Brain pericyte (primary cell): ENCODE measurements at places on chromosomes 5 and 9.

DNA sequence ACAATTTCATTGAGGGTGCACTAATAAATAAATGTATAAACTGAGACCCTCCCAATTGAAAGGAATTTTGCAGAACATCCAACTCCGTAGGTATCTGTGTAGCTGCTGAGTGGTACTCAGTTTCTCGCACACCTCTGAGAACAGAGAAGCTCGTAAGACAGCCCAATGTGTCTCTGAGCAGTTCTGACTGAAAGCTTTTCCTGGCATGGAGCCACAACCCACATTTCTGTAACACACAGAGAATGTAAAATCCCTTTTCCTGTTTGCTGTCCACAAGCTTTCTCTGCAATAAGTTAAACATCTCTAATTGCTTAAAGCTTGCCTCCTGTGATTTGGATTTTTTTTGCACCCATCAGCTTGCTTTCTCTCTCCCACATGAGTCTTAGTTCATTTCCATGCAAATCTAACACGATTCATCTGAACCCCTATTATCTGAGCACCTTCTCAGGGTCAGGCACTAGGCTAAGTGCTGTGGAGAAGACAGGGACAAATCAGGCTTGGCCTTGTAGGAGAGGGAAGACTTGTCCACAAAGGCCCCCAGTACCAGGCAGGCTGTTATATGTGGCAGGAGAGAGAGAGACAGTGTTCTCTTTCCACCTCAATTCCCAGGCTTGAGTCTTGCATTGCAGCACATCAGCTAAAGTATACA lies 44.2 kb upstream of the COL15A1 start:
- DNase-seq, result peak; percentile 38

DNA sequence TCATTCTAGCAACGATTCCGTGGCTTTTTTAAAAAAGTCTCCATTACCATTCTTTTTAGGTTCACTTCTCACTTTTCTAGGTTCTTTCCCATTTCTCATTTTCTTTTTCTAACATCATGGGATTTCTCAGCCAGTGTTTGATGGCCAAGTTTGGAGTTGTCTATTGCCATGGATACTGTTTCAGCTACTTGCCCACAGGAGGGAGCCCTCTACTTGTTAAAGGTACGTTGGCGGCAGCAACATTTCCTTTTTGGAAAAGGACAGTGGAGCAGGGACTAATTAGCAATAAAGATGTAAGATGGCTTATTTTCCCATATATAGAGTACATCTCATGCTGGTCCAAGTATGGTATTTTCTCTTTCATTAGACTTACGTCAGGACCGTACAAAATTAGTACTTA lies 2257.5 kb upstream of the C9orf72 start:
- no peak for DNase-seq

DNA sequence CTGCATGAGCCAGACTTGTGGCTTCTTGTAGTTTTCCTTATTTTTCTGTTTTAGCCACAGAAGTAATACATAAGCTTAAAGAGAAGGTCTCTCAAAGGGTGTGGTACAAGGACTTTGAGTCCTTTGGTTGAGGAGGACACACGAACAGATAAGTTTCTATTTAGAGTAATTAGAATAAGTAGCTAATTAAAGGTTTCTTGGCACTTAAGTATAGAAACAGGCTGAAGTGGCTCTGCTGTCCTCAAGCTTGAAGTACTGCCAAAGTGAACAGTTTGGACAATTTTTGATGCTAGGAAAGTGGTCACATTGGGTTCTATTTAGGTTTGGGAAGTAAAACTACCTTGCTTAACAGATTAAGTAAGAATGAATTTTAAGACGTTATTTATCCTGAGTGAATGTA lies 278.3 kb upstream of the MPDZ start:
- no peak for DNase-seq

DNA sequence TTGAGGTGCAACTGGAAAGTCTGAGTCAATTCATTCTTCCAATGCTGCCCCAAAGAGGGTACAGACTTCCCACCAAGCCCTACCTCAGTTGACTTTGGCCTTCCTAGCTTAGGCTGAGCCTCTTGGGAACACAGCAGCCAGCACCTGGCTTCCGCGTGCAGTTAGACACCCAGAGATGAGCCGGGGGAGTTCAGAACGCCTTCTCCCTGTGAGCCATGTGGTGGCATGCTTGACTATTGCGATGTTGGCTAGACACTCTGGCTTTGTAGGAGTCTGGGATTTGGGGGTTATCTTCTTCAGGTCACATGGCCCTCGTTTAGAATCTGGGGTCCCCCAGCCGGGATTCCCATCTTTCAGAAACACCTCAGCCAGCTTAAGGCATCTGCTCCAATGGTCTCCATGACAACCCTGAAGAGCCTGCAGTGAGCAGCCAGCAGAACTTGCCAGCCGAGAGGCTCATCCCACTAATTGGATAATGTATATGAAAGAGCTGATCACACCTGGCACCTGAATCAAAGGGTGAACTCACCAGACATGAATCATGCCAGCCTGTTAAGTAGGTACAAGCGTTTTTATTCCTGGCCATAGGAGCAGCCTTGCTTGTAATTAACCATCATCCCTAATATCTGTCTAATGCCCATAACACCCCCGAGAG lies 167.5 kb downstream of the SYK start:
- no peak for DNase-seq

DNA sequence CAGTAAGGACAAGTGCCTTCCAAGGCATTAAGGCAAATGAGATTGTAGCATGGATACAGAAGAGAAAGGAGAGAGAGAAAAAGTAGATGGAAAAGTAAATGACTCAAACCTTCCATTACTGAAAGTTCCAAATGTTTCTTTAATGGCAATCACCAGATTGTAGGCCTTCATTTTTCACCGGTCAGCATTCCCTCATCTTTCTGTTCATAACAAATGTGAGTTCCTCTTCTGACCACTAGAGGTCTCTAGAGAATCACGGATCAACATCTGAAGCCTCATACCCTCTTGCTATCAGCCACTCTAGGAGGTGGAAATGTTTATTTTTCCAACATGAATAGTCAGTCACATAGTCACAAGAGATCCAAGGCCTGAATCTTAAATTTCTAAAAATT lies 73.6 kb upstream of the RPS23 start:
- DNase-seq, result no peak

DNA sequence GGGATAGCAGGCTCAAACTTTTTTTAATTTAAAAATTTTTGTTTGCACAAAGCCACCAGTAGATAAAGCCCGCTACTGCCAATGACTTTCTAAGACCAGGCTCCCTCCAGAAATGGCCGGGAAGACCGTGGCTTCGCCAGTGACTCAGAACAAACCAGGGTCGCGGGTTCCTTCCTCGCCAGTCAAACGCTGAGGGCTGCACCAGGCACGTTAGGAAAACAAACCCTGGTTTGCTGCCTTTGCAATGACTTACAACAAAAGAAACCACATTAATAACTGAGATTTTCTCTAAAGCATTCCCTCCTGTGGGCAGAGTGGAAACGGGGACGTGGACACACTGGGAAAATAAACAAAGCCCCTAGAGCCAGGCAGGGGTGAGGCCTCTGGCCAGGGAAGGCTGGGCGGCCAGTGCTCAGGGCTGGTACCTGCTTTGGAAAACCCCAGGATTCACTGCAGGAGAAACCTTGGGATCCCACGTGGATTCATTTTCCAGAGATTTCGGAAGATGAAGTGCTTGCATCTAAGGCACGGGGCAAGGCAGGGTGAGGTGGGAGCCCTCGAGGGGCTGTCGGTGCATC lies 3.8 kb downstream of the PRRX2 start:
- peak; percentile 64 for DNase-seq

- DNase-seq, result no peak
Measured at GRCh38 chr9:127370672-127371648, 26.0 kb upstream of the SLC2A8 start.

DNA sequence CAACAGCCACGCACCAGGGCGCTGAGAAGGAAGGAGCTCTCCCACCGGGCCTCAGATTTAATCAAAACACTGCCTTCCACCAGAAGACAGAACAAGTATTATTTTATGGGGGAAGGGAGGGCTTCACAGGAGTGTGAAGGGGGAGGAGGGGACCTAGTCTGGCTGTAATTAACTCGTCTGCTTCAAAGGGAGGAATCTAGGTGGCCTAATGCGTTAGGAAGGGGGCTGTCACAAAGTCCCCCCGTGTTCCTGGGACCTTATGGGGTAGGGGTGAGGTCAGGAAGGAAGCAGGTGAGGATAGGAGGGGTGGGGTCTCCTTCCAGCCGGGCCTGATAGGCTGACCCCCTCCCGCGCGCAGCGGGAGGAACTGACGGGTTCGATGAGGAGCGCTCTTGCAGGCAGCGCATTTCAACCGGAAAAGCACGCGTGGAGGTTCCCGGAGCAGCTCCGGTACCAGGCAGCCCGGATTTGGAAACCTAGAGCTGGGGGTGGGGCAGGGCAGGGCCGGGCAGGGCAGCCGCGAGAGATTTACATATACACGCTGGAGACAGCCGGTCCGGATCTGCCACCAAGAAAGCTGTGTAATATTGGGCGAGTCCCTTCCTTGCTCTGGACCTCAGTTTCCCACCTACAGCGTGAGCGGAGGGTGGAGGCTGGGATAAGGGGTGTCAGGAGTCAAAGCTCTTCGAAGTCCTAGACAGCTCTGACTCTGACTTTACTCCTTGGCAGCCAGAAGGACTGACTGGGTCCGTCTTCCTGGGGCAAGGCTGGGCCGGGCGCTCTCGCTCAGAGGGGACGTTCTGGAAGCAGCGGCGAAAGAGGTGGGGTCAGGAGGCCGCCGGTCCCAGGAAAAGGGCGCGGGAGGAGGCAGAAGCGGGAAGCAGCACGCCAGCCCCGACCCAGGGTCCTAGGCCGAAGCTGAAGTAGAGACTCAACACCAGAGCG lies 1.8 kb downstream of the SHB start:
- no peak for DNase-seq

DNA sequence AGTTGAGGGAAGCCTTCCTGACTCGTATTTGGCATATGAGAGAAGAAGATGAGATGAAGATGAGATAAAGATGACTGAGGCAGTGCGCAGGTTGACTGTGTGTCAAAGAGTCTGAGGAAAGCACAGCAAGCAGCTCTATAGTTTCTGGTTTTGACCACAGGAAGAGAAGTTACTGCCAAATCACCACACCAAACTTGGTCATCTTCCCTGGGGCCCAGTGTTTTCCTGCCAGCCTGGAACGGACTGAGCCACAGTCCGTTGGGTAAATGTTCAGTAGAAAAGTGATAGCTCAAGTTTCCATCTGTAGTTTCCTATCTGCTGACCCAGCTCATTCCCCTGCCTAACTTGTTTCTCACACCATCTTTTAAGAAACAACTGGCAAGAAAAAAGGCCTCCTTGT lies 80.7 kb upstream of the ADAMTS19 start:
- no peak for DNase-seq

DNA sequence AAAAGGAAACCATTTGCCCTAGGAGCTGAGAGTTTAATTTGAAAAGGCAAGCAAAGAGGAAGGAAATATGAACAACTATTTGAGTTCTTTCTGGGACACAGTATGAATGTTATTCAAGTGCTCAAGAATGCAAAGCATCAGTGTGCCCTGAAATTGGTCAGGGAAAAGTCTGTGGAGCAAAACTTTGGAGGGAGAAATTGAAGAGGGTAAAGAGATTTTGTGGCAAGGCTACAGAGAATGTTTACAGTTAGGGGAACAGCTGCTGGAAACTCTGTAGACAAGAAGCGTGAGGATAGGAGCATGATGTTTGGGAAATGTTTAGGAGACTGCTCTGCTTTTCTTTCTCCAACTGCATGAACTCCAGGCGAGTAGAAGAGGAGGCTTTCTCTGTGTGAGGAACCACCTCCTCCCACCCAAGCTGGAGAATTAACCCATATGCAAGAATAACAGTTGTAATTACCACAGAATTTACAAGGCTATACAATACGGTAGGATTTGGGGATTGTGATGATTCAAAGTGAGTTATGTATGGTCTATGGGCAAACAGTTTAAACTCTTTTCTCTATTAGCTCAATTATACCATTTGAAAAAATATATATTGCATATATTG lies 75.4 kb upstream of the IL7R start:
- no peak for DNase-seq

GRCh38 chr5:6676702-6677101 lies 36.5 kb upstream of the TENT4A start:
- no peak for DNase-seq

- no peak for DNase-seq
Measured at GRCh38 chr9:105244734-105245028, 230 bp downstream of the SLC44A1 start.

- no peak for DNase-seq
Measured at GRCh38 chr5:170751631-170752030, 31.9 kb upstream of the GABRP start.

DNA sequence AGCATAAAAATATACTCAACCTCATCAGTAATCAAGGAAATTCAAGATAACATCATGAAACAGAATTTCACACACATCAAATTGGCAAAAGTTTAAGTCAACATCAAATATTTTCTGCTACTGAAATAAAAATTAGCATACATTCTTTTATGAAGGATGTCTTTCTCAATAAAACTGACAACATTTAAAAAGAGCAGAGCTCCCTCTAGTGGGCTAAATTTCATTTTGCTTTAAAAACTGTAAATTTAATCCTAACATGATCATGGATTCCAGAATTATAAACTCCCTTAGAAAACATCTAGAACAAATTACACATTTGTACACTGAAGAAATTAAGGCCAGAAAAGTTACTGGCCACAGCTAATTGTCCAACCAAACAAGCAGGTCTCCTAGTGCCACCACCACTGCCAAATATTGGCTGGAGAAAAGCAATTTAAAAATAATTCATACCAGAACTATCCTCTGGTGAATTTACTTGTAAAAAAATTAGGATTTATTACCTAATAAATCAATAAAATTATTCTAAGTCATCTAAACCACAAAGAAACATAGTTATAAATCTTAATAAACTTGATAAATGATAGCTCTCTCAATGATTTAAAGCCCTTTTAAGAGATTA lies 31.2 kb downstream of the DEPDC1B start:
- no peak for DNase-seq

- no peak for DNase-seq
Measured at GRCh38 chr9:80664327-80665210, 1024.8 kb downstream of the TLE1 start.

DNA sequence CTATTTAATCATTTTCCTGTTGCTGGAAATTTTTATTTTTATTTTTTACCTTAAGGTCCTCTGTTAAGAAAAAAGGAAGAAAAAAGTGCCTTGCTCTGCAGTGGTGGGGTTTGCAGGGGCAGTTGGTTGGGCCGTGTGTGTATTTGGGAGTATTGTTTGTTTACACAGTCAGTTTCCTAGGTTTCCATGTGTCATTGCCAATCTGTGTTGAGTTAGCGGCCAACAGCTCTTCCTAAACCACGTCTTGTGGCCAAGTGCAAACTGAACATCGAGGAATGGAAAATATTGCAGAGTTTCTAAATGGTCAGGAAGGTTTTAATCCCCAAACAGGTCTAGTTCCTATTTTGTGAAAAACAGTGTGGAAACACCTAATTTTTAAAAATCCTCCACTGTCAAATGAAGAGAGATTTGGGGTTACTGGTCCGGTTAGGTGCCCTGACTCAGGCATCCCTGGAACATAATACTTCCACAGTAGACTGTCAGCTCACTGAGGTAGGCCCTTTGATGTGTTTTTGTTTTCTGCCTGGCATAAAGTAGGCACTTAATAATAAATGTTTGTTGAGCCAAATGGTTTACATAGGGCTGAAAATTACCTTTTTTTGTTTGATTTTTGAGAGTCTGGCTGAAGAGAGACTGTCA lies 37.0 kb downstream of the MAMDC2 start:
- DNase-seq, result no peak

GRCh38 chr5:165004175-165004574 lies 1498.8 kb downstream of the MAT2B start:
- no peak for DNase-seq

- no peak for DNase-seq
Measured at GRCh38 chr5:18653216-18653752, 1019.0 kb downstream of the TAF11L14 start.

GRCh38 chr5:109922381-109922995 lies 232.8 kb downstream of the MAN2A1 start:
- no peak for DNase-seq

GRCh38 chr5:38329132-38329715 lies 70.9 kb downstream of the EGFLAM start:
- DNase-seq, result peak; percentile 6

GRCh38 chr5:548256-548655 lies 24.0 kb upstream of the SLC9A3 start:
- no peak for DNase-seq
